Hair follicle dermal papilla cell (primary cell): ENCODE measurements at places on chromosomes 12 and 14. TPM values are rescaled to one million over a fixed set of nuclear protein-coding genes. Genes with fewer than 3 reads are reported as not detected.

EML1 gene
- total RNA-seq, result 38.3 and 41.9 TPM in 2 replicates

FAM186B gene
- 0.49 and 0.61 TPM in 2 replicates for total RNA-seq

LMNTD1 gene
- 0.16 and 0.85 TPM in 2 replicates for total RNA-seq

HOXC10 gene
- total RNA-seq, result 0.16 TPM in 1 of 2 replicates, not detected in the other

HOXC11 gene
- total RNA-seq, result not detected in 2 replicates
